ENCODE measurements at places on chromosomes 5 and 9.

- no peak for DNase-seq
These were observed 49.9 kb downstream of the COL15A1 start for GRCh38 chr9:98993570-98993945.

DNA sequence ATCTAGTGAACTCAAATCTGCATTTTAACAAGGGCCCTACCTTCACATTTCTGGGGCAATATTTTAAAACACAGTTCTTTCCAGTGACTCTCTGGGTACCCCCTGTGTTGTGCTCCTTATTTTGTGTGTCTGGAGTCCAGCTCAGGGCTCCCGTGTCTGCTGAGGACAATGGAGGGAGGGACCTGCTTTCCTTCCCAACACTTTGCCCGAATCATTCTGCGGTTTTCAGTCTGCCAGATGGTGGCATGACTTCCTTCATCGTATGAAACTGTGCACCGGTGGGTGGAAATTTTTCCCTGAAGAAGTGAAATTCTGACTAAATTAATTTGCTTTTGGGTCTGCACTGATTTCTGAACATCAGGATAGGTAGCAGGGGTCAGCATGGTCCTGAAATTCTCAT is 153.6 kb upstream of the CD180 start:
- DNase-seq, result no peak

GRCh38 chr5:73591698-73592501 is 26.4 kb downstream of the UTP15 start:
- DNase-seq, result peak; percentile 11

GRCh38 chr5:74310386-74310785 is 330.1 kb downstream of the ENC1 start:
- no peak for DNase-seq

GRCh38 chr5:112861638-112861985 is 525 bp downstream of the SRP19 start:
- DNase-seq, result no peak

- DNase-seq, result no peak
These were observed 56.6 kb downstream of the SLC36A1 start for GRCh38 chr5:151504006-151504405.

GRCh38 chr5:143572671-143573070 is 169.2 kb upstream of the NR3C1 start:
- no peak for DNase-seq

- no peak for DNase-seq
These were observed 79.2 kb downstream of the LMX1B start for GRCh38 chr9:126692759-126693427.

DNA sequence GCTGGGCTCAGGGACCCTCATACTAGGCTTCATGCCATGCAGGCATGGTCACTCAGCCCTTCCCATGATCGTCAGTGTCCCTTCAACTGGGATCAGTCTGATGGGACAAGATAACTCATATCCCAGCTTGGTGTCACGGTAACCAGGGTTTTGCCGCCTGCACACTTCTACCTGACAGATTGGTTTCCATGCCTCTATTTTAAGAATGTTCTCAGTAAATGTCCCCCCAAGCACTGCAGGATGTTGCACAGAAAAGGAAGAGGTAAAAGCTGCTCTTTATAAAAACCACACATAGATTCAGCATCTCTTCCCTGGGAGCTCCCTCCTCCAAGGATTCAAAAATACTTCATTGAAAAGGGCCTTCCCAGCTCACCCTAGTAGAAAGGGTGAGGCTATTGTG is 56.1 kb downstream of the SLIT3 start:
- DNase-seq, result no peak

- DNase-seq, result no peak
These were observed 384.5 kb upstream of the PIK3R1 start for GRCh38 chr5:67831048-67831447.

DNA sequence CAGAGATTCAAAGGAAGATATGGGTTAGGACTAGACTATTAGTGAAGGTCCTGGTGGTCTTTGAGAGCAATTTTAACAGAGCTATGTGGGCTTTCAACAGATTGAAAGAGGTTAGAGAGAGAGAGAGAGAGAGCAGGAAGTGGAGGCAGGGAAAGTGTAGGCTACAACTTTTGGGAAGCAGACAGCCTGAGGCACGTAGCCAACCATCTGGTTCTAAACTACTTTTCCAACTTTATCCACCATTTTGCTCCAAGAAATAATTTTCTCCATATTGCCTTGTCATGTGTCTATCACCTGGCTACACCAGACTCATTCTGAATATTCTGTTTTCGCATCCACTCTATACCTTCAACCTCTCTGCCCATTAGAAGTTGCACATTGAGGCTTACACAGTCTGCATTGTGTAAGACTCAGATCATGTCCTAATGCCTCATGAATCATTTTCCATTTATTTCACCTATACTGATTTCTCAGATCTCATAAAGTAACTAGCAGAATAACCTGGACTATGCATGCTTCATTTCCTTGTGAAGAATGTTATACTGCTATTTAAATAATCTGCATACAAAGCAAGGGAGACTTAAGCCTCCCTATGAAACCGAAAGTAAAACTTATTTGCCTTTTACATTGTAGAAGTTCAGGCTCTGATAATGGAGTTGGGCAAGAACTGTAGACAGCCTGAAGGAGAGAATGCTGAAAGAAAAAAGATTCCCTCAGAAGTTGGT is 235.6 kb downstream of the ELAVL2 start:
- DNase-seq, result no peak

GRCh38 chr5:169637085-169637548 is at the start of gene DOCK2:
DOCK2 (plus strand) TSS chr5:169637275; CDS start chr5:169637327, 52 bp downstream.
- DNase-seq, result no peak

DNA sequence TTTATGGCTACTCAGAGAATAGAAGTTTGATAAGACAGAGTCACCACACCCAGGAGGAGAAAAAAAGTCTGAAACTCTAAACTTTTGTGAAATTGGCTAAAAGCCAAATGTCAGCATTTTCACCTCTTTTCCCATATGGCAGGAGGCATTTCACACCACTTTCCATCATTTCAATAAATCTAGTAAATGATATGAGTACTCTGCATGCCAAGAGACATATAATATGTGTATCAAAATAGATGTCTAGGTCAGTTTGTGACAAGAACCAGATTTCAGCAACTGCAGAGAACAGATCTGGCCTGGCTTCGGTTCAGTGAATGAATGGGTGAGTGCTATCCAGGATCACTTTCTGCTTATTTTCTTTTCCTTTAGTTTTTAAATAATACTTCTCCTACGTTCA is 470.8 kb downstream of the ENC1 start:
- DNase-seq, result no peak

DNA sequence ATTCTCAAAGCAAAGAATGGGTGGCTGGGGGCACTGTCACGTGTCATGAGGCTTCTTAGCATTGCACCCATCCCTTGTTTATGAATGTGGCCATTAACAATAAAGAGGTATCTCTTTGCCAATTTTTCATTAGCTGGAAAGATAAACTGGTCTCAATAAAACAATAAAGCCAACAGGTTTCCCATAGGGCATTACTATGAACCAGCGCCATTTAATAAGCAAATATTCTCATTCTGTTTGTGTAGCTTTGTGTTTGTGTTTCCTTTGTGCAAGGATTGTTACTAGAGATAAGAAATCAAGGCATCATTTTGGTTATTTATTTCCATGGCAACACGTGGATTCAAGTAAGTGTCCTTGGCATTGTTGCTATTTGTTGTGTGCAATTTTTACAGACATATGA is 37.6 kb upstream of the CAST start:
- DNase-seq, result no peak

DNA sequence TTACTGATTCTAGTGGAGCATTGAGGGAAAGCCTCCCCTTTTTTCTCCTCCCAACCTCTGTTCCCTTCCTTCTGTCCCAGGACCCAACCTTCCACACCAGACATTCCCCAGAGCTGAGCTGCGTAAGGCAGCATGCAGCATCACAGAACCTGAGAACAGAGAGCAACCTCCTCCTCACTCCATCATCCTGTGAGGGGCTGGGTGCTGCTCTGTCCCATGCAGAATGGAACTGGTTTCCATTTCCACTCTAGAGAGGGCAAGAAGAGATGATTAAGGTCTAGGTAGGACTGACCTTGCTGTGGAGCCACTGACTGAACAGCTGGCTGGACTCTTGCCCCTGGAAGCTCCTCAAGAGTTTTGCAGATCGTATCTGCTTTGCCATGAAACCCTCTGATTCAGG is 30.1 kb upstream of the IL7R start:
- no peak for DNase-seq

- DNase-seq, result no peak
These were observed 10.6 kb upstream of the PPP1R26 start for GRCh38 chr9:135468854-135469521.

GRCh38 chr9:16312962-16313546 is 557.4 kb downstream of the BNC2 start:
- DNase-seq, result no peak

DNA sequence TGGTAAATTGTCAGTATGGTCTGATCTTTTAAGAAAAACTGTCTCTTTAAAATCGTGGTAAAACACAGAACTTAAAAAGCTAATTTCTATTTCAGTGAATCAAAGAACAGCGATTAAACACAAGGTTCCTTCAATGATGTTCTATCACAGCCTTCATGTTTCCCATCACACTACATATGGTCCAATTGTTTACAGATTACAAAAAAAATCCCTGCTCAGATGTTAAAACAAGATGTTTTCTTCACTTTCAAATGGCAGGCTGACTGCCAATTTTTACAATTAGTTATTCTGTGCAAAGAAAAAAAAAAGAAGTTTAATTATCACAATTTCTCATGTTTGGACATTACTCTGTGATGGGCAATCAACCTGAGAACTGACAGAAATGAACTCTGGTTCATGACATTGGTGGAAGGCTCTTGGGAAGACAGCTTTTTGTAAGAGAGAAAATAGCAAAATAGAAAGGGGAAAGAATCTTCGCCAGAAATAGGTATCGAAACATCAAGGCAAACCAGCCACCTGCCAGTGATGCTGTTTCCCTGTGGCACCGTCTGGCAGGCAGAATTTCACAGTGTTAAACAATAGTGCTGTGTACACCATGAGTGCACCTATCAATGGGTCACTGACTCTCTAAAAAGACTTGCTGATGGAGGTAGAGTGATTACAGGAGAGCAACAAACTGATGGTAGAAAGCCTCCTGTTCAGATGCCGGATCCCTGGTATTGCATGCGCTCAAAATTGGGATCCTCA is 1020.0 kb upstream of the ARRDC3 start:
- no peak for DNase-seq

DNA sequence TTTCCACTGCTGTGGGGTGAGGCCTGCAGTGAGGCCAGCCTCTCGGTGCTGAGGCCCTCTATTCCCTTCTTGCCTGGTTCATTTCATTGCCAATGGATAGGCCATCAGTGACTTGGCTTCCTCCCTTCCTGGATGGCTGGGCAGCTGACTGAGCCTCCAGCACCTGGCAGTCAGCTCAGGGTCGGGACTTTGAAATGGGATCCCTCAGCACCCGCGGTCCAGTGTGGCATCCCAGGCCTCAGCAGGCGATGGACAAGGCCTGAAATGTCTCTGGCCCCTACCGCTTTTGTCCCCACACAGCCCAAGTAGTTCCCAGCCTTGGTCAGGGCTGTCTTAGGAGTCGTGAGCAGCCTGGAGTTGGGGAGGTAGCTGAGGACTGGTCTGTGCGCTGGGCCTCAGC is 17.2 kb downstream of the NDST1 start:
- DNase-seq, result no peak

DNA sequence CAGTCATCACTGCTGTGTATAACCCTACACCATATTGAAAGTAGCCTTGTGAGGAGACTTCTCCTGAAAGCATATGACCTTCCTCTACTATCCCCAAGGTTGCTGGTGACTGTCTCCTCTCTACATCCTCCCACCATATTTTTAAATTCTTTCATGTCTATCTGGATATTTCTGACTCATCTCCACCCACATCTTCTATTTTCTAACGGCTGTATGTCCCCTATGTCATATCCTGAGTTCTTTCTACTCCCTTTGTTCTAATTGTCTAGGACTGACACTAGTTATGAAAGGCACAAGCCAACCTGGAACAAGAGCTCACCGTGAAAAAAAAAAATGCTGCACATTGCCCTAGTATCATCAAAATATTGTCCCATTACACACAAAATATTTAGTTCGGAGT is 218.3 kb upstream of the ZNF462 start:
- DNase-seq, result no peak

- DNase-seq, result no peak
These were observed 761.9 kb upstream of the FAM174A start for GRCh38 chr5:99773290-99773689.

DNA sequence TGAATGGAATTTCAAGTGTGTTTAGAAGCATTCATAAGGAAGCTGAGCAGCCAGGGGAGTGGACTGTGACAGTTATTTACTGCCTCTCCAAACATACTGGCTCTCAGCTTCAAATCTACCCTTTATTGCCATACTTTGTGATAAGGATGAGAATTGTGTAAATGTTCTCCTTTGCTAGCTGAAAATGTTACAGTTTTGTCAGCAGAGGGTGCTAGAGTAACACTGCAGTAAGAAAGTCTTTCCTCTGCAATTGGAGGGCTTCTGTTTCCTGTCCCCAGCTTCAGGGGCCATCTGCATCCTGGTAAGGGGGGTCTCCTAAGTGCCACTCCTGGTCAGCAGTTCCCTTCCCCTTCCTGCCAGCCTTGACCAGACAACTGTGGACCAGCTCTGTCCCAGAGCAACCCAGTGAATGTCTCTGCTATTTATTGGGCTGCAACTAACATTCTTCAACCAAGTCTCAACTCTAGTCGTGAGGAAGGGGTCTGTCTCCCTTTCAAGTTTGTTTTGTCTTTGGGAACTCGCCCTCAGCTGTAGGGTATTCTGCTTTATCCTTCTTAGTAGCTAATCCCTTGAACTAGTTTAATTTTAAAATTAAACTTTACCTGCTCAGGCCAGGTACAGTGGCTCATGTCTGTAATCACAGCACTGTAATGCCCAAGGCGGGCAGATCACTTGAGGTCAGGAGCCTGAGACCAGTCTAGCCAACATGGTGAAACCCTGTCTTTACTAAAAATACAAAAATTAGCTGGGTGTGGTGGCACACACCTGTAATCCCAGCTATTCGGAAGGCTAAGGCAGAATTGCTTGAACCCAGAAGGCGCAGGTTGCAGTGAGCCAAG is 45.3 kb downstream of the RAPGEF6 start:
- DNase-seq, result no peak

- no peak for DNase-seq
These were observed 592.4 kb downstream of the CSNK1G3 start for GRCh38 chr5:124104344-124104743.

DNA sequence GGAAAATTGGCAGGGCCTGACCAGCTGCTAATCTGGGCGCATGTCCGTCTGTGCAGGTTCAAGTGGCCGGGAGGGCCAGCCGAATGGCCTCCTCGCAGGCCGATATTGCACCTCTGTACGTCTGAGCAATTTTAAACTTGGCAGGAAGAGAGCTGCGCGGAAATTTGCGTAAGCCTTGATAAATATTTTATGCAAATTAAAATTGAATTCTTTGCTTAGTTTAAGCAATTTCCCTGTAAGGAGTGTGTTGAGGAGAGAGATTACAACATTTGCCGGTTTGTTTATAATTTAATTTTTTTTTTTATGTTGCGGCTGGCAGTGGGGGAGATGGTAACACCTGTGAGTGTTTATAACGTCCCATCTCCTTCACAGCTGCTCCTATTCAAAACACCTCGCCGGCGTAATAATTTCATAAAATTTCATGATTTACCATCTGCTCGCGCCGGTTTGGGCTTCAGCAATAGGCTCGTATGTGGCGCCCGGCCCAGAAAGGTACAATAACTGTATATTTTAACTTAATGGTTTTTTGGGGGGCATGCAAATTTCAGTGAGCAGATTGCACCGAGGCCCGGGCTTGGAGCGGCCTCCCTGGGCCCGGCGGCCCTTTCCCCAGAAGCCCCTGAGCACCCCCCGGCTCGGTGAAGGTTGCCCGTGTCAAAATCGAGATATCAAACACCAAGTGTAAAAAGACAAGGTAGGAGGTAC is 269.4 kb upstream of the MVB12B start:
- DNase-seq, result no peak

GRCh38 chr9:7799234-7799943 is at the start of gene DMAC1:
DMAC1 (minus strand) TSS chr9:7799778; CDS start chr9:7799734, 44 bp downstream.
- DNase-seq, result peak; percentile 31

- DNase-seq, result no peak
These were observed 20.8 kb downstream of the AMBP start for GRCh38 chr9:114057161-114057885.
